ENCODE measurements at places on chromosomes 13 and 19.

DNA sequence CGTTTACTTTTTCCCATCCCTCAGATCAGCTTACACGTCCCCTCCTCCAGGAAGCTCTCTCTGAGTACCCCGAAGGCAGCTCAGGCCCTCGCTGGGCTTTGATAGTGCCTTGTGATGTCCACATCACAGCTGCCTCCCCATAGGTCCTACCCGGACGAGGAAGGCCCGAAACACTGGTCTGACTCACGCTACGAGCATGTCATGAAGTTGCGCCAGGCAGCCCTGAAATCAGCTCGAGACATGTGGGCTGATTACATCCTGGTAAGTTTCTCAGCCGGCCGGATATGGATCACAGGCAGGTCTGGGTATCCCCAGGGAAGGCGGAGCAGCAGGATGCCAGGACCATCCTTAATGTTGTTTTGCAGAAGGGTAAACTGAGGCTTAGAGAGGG is 4.8 kb downstream of the COLGALT1 start:
- no peaks in the 10 kb centered on the region for H3K27me3 ChIP-seq
- peaks cover 77% of the 10 kb centered on the region for H3K36me3 ChIP-seq
- peaks cover 21% of the 10 kb centered on the region for H3K4me1 ChIP-seq
- DNase-seq = no peak
- no peak overlapping the region for H3K4me3 ChIP-seq

- H3K27ac ChIP-seq = peak overlapping the region; percentile 89
- no peaks in the 10 kb centered on the region for H3K27me3 ChIP-seq
- no peak for DNase-seq
- H3K36me3 ChIP-seq = peaks cover 23% of the 10 kb centered on the region
Measured at GRCh38 chr19:4455719-4456475, 1.7 kb downstream of the UBXN6 start.

- peaks cover 3% of the 10 kb centered on the region for H3K36me3 ChIP-seq
- peaks cover 34% of the 10 kb centered on the region for H3K4me1 ChIP-seq
- no peaks in the 10 kb centered on the region for H3K27me3 ChIP-seq
- no peak for DNase-seq
- H3K4me3 ChIP-seq = no peak overlapping the region
Measured at GRCh38 chr13:40328091-40328490, 338.4 kb downstream of the FOXO1 start.

- H3K4me1 ChIP-seq = peaks cover 13% of the 10 kb centered on the region
- no peaks in the 10 kb centered on the region for H3K36me3 ChIP-seq
- no peak overlapping the region for H3K4me3 ChIP-seq
- no peak overlapping the region for H3K27ac ChIP-seq
Measured at GRCh38 chr19:44608391-44608821, 5.0 kb upstream of the IGSF23 start.

- DNase-seq = no peak
- H3K4me1 ChIP-seq = peaks cover 13% of the 10 kb centered on the region
- no peak overlapping the region for H3K4me3 ChIP-seq
- no peak overlapping the region for H3K27ac ChIP-seq
- no peaks in the 10 kb centered on the region for H3K36me3 ChIP-seq
- H3K27me3 ChIP-seq = no peaks in the 10 kb centered on the region
Measured at GRCh38 chr13:41199526-41199925, 5.2 kb upstream of the KBTBD7 start.

DNA sequence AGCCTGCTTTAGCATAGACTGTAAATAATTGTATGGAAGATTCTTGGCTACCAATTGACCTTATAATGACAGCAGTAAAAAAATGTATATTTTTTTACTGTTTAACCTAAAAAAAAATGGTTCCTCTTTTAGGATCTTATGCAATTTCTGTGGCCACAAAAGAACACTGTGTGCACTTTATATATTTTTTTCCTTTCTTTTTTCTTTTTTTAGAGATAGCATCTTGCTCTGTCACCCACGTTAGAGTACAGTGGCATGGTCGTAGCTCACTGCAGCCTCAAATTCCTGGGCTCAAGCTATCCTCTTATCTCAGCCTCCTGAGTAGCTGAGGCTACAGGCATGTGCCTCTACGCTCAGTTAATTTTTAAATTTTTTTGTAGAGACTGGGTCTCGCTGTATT is 6.1 kb downstream of the FLT3 start:
- peaks cover under 1% of the 10 kb centered on the region for H3K4me1 ChIP-seq
- no peak overlapping the region for H3K27ac ChIP-seq
- DNase-seq = no peak
- H3K36me3 ChIP-seq = no peaks in the 10 kb centered on the region

- peaks cover 67% of the 10 kb centered on the region for H3K36me3 ChIP-seq
- H3K27me3 ChIP-seq = no peaks in the 10 kb centered on the region
Measured at GRCh38 chr19:4016903-4017638, 9.5 kb downstream of the PIAS4 start.

- no peak overlapping the region for H3K4me3 ChIP-seq
- H3K27ac ChIP-seq = no peak overlapping the region
- peaks cover 2% of the 10 kb centered on the region for H3K36me3 ChIP-seq
- DNase-seq = no peak
Measured at GRCh38 chr19:49718991-49719390, 28.1 kb downstream of the CPT1C start.

- H3K27ac ChIP-seq = peak overlapping the region; percentile 85
- H3K4me3 ChIP-seq = peak overlapping the region; percentile 82
- no peaks in the 10 kb centered on the region for H3K27me3 ChIP-seq
- H3K36me3 ChIP-seq = peaks cover 6% of the 10 kb centered on the region
Measured at GRCh38 chr19:21604351-21604926, 99.0 kb downstream of the ZNF429 start.

DNA sequence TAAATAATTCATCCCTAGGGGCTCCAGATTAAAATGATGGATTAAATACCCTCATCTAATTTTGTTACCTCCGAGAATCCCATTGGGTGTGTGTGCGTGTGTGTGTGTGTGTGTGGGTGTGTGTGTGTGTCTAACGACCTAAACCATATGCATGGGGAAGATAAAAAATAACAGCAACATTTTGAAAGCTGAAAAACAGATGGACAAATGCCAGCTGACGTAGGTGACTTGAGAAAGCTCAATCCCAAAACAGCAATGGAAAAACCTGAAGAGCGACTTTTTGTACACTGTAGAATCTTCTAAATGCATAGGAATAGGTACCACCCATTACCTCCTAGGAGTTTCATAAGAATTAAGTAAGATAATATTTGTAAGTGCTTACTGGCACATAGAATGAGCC is 8.7 kb upstream of the RPL21 start:
- no peak overlapping the region for H3K4me3 ChIP-seq
- no peaks in the 10 kb centered on the region for H3K27me3 ChIP-seq
- H3K36me3 ChIP-seq = peaks cover 25% of the 10 kb centered on the region
- no peak overlapping the region for H3K27ac ChIP-seq

All from activated T-cell treated with anti-CD3 and anti-CD28 coated beads, Interleukin-2, amount 50 U/mL, for 24 hours (primary cell).